ENCODE measurements at places on chromosomes 7 and 10.

DNA sequence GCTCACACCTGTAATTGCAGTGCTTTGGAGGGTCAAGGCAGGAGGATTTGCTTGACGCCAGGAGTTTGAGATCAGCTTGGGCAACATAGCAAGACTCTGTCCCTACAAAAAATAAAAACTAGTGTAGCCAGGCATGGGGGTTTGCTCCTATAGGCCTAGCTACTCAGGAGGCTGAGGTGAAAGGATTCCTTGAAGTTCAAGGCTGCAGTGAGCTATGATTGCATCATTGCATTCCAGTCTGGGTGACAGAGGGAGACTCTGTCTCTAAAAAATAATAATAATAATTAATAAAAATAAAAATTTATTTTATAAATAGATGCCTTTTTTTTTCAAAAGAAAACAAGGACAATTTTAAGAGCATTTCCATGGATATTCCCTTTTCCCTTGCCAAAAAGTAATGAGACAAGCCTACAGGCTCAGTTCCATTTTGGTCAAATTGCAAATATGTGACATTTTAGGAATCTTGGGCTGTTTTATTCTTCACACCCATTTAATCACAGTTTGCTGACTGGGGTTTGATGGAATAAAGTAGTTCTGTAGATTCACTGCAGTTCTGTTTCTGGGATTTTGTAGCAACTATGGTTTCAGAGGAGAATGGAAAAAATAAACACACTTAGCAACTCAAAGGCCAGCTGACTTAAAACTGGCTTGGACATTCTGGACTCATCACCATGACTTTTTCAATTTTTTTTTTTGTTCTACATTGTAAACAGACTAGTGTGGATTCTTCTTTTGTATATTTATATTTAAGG, 48.4 kb upstream of the ARHGAP21 start:
- DNase-seq = no peak

GRCh38 chr10:132319853-132320653, 11.9 kb upstream of the LRRC27 start:
- DNase-seq = peak; percentile 70

- DNase-seq = no peak
These were observed 149.4 kb downstream of the ZNF248 start for GRCh38 chr10:37707829-37708578.

DNA sequence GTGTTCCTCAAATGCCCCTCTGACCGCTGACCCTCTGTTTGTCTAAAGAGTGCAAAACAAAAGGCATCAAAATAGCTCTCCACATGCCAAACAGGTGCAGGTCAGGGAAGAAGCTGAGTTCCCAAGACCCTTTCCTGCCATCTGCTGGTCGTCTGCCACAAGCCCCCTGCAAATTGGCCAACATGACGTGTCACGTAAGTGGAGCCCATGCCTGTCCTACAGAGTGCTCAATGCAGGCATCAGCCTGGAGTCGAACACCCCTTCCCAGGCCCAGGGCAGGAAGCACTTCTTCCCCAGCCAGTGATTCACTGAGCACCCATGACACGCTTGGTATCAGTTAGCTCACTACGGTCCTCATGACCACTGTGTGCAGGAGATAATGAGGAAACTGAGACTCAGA, 14.1 kb downstream of the TMEM72 start:
- no peak for DNase-seq

GRCh38 chr7:148723166-148723559, 24.5 kb downstream of the CUL1 start:
- DNase-seq = no peak

DNA sequence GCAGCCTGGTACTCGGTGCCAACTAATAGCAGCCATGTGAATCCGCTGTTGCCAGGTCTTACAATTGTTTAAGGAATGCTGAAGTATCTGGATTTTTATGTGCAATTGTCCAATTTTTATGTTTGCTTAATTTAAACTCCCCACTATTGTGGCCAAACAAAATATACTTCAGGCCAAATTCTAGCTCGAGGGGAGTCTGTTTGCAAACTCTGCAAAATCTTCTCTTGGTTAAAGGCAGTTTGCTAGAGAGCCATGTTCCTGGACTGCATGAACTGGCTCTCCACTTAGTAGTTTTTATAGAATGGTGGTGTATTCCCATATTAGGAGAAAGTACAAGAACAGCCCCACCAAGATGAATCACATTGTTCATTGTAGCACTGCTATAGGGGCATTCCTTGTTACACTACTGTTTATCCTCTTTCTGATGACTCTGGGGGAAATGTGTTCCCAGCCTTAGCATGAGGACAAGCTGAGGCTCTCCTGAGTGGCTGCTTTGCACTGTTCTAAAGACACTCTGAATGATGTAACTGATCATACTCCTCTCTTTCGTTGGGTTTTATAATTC, 178.0 kb upstream of the GLI3 start:
- no peak for DNase-seq

GRCh38 chr10:64075604-64076003, 554.4 kb downstream of the REEP3 start:
- DNase-seq = no peak

DNA sequence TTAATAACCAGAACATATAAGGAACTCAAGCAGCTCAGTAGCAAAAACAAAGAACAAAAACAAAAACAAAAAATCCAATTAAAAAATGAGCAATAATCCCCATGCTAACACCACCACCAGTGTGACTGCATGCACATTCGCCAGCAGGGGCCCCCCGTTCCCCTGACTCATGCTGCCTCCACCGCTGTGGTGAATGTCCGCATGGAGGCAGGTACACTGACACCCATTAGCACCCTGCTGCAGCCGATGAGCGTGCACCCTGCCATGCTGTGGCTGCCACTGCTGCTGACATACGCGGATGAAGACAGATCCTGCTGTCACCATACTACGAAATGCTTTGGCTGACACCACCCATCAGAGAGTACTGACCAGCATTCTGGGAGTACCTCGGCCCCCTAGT, 321.6 kb upstream of the LRRTM3 start:
- DNase-seq = no peak

DNA sequence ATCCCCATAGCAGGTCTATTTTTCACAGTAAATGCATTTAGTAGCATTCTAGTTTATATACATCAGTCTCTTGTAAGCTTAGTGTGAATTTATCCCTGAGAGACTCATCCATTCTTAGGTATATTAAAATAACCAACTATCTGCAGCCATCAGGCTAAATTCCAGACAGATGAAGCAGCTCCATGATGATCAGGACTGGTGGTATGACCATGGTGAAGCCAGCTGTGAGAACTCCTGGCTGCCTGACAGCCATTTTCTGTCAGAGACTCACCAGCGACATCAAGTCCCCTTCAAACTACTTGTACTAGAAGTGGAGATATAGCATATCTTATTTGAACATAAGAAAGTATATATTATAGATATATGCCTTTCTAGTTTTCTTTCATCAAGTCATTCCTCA, 70.3 kb upstream of the GSDME start:
- DNase-seq = no peak

GRCh38 chr10:14556285-14556956, 218.3 kb downstream of the FAM107B start:
- DNase-seq = no peak

GRCh38 chr10:21728618-21729017, 194.6 kb downstream of the MLLT10 start:
- DNase-seq = no peak

DNA sequence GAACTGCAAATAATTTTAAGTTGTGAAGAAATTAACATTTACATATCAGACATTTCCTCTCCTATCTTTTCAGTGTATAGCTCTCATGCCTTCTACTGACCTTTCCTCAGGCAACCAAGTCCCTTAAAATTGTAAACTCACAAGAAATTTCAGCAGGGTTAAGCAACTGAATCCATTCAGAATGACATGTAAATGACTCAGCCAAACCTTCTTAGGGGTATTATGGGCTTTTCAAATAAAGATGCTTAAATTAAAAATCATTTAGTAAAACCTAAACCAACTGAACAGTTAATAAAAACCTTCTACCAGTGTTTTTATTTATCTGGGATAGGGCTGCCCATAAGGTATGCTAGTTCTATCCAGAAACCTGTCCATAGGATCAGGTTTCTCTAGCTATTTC, 20.7 kb downstream of the WAPL start:
- no peak for DNase-seq

DNA sequence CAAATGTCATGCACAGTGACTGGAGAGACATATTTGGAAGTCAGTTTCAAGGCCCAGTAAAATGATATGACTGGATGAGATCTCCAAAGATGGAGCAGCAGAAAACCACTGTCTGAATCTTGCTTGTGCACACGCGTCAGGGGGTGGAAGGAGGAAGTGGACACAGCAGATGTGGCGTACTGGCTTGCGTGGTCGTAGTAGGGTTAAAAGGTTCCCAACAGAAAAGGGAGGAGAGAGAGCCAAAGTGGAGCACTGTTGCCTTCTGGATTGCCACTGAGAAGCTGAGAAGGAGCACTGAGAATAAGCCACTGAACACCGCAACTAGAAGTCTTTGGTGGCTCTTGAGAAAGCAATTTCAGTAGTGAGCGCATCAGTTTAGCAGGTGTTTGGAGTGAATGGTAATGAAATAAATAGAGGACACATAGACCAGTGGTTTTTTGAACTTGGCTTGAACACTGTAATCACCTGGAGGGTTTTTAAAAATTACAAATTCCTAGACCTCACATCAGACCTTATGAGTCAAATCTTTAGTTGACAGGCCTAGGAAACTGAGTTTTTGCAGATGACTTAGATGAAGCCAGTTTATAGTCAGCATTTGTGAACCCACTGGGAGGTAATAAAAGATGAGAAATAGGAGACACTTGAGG, 227.3 kb downstream of the PTEN start:
- DNase-seq = no peak

GRCh38 chr7:88339195-88339922, 32.7 kb upstream of the STEAP4 start:
- no peak for DNase-seq

DNA sequence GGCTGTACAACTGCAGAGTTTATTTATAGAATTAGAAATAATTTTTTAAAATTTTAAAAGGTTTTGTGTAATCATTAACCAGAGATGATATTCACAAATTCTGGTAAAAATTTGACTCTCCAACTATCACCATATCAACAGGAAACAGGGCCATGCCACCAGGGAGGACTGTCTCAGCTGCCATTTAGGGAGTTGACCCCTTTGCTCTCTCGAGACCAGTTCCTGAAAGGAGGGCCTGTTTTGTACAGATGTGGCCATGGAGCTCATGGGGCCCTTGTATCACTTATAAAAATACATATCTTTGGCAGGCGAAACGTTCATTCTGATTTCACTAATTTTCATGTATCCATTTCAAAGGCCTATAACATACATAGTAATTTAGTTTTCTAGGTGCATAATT, 20.3 kb downstream of the H2AZ2 start:
- no peak for DNase-seq

- DNase-seq = no peak
These were observed 673 bp downstream of the NDUFB8 start for GRCh38 chr10:100528921-100529474.

- DNase-seq = no peak
These were observed 33.4 kb downstream of the TAS2R41 start for GRCh38 chr7:143510854-143511592.

GRCh38 chr10:86327954-86328725, 38.5 kb downstream of the GRID1 start:
- no peak for DNase-seq

GRCh38 chr10:11783558-11783865, 39.6 kb upstream of the PROSER2 start:
- no peak for DNase-seq

DNA sequence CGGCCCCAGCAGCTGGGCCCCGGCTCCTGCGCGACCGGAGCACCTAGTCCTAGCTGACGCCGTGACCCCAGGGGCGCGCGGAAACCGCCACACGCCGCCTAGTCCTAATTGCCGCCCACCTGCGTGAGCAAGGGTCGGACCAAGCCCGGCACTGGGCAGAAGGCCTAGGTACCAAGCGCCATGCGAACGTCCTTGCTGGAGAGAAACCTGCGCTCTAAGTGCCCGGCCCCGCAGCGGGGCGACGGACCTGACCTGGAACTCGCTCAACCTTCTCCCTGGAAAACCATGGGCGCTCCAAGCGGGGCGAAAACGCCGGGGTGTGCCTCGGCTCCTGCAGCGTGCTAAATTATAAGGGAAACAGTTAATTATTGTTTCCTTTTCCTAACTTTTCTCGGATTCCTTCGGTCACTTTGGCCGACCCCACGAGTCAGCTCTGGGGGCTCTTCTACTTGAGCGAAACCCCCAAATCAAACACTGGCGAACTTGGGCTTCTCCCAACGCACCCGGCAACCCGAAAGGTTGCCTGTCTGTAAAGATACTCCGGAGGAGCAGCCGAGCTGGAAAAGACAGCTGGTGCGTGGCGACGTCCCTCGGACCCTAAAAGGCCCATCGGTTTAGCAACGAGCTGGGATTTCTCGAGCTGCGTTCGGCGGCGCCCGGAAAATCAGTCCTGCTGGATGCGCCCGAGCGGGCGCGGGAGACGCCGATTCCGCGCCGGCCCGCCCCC, 5.3 kb upstream of the EBF3 start:
- no peak for DNase-seq

- no peak for DNase-seq
These were observed 49.6 kb upstream of the TPK1 start for GRCh38 chr7:144885478-144885877.

DNA sequence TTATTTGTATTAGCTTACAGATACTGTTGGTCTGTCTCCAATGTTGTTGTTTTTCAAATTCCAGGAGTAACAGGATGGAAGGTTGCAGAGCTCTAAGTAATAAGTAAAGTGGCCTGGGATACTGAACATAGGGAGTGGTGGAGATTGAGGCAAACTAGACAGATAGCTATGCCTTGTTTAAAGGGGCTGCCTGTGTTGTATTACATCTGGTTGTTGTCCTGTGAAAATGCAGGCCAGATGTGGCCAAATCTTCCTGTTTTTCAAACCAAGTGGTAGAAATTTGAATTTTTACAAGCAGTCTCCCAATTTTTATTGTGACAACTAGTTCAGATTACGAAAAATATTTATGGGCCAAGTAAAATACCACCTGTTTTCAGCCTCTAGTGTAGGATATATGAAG, 33.5 kb downstream of the BICC1 start:
- no peak for DNase-seq

GRCh38 chr10:92219559-92219958, 71.3 kb downstream of the CPEB3 start:
- no peak for DNase-seq

DNA sequence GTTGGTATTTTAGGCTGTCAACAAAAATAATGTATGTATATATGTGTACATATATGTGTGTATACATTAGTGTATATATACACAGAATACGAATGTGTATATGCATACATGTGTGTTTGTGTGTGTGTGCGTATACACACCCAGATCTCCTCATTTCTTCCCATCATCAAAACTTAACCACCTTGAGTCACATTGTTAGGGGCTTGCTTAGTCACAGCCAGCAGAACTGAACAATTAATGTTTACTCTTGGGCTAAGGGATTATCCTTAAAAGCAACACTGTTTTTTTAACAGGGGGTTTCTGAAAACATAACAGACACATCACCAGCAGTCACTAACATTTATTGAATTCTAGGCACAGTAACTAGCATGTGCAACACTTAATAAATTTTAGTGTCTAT, 83.0 kb upstream of the ASAH2 start:
- no peak for DNase-seq
